ENCODE measurements at places on chromosomes 3 and 15. TPM values are rescaled to one million over a fixed set of nuclear protein-coding genes. Genes with fewer than 3 reads are reported as not detected.
A peak's percentile ranks its signal among the peaks of the same experiment; 100 is the strongest.

GRCh38 chr3:111471831-111472230, 70.2 kb upstream of the CD96 start:
- H3K36me3 ChIP-seq: no peaks in the 10 kb centered on the region
- H3K4me3 ChIP-seq: no peak overlapping the region
- no peaks in the 10 kb centered on the region for H3K27me3 ChIP-seq
- no peak for DNase-seq
- no peak overlapping the region for H3K27ac ChIP-seq

- peak; percentile 54 for DNase-seq
- H3K4me3 ChIP-seq: no peak overlapping the region
- no peak overlapping the region for H3K27ac ChIP-seq
These were observed 2.0 kb upstream of the CEMIP start for GRCh38 chr15:80777137-80777536.

DNA sequence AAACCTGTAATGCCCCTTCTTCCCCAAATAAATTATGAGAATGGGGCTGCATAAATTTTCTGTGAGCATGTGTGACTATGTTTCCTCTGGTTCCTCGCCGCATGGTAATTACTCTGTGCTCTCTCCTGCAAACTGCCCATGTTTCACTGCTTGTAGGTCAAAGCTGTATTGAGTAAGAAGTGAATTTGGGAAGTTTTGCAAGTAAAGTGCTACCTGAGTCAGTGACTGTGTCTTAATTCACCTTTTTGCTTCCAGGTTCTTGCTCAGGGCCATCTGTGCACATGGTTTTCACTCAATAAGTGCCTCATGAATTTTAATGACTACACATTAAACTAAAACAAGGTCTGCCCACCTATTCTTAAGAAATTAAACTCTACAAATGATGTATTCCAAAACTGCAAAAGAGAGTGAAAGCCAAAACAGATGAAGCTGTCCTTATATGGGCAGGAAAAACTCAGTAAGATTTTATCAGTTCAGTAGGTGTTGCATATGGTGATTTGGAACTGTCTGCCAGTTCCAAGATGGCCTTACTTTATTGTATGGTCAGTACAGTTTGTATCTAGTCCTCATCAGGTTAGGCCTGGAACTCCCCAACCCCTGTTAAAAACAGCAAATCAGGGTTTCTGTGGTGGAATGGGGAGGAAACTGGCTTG, 100.0 kb downstream of the LPP start:
- peaks cover 10% of the 10 kb centered on the region for H3K4me1 ChIP-seq
- no peak overlapping the region for H3K4me3 ChIP-seq
- H3K27ac ChIP-seq: no peak overlapping the region
- H3K36me3 ChIP-seq: peaks cover 13% of the 10 kb centered on the region
- no peak for DNase-seq
- H3K27me3 ChIP-seq: no peaks in the 10 kb centered on the region

- H3K4me3 ChIP-seq: no peak overlapping the region
- no peaks in the 10 kb centered on the region for H3K4me1 ChIP-seq
- H3K27ac ChIP-seq: no peak overlapping the region
- H3K27me3 ChIP-seq: no peaks in the 10 kb centered on the region
- DNase-seq: no peak
These were observed 130.9 kb downstream of the DTWD1 start for GRCh38 chr15:49751751-49752150.

GRCh38 chr15:100034191-100034590, 301.0 kb upstream of the LYSMD4 start:
- no peak overlapping the region for H3K4me3 ChIP-seq
- H3K4me1 ChIP-seq: no peaks in the 10 kb centered on the region
- H3K27ac ChIP-seq: no peak overlapping the region

DNA sequence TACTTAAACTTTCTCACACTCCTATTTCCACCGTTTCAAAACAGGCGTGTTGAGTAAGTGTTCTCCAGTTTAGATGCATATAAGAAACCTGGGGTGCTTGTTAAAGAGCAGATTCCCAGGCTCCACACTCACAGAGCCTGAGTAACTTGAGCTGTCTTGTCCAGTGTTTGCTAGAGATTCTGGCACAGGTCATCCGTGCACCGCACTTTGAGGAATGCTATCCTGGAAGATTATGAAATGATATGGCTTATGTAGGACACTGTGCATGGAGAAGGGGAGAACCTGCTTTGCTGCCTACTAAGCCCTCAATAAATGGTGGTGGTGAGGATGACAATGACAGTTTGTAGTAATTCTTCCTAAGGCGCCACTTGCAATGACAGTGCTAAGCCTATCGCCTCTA, 273.7 kb downstream of the PDZRN3 start:
- no peaks in the 10 kb centered on the region for H3K36me3 ChIP-seq
- no peaks in the 10 kb centered on the region for H3K4me1 ChIP-seq
- DNase-seq: no peak
- H3K27me3 ChIP-seq: no peaks in the 10 kb centered on the region
- H3K4me3 ChIP-seq: no peak overlapping the region

DNA sequence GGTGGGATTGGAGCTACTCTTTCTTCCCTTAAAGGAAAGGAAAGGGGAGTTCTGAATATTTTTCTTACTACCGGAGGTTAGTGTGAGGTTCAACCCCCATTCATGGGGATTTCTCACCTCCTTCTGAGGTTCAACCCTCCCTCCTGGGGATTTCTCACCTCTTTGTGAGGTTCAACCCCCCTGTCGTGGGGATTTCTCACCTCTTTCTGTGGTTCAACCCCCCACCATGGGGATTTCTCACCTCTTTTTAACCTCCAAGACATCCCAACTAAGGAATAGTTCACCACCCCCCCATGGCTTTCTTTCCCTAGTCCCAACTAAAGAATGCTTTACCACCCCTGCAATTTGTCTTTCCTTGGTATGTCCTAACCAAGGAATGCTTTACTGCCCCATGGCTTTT, 520.3 kb downstream of the EDEM1 start:
- no peaks in the 10 kb centered on the region for H3K36me3 ChIP-seq
- no peaks in the 10 kb centered on the region for H3K27me3 ChIP-seq
- DNase-seq: no peak
- no peak overlapping the region for H3K4me3 ChIP-seq

GRCh38 chr3:4888913-4889846, 90.1 kb upstream of the BHLHE40 start:
- H3K27me3 ChIP-seq: no peaks in the 10 kb centered on the region
- peak; percentile 17 for DNase-seq
- no peak overlapping the region for H3K4me3 ChIP-seq
- no peak overlapping the region for H3K27ac ChIP-seq
- H3K4me1 ChIP-seq: peaks cover 6% of the 10 kb centered on the region
- no peaks in the 10 kb centered on the region for H3K36me3 ChIP-seq

GRCh38 chr3:25527801-25528200, 99.7 kb downstream of the RARB start:
- no peak overlapping the region for H3K4me3 ChIP-seq
- no peaks in the 10 kb centered on the region for H3K27me3 ChIP-seq
- H3K4me1 ChIP-seq: no peaks in the 10 kb centered on the region
- no peak overlapping the region for H3K27ac ChIP-seq

DNA sequence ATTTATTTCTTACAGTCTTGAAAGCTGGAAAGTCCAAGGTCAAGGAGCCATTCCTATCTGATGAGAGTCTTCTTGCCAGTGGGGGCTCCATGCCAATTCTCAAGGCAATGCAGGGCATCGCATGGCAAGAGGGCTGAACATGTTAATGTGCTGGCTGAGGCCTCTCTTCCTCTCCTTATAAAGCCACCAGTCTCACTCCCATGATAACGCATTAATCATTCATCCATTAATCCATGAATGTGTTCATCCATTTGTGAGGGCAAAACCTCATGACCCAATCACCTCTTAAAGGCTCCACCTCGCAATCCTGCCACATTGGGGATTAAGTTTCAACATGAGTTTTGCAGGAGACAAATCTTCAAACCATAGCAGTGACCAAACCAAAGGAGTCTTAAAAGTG, 118.3 kb downstream of the PROS1 start:
- no peak for DNase-seq
- H3K27me3 ChIP-seq: no peaks in the 10 kb centered on the region
- no peaks in the 10 kb centered on the region for H3K4me1 ChIP-seq
- no peaks in the 10 kb centered on the region for H3K36me3 ChIP-seq
- H3K4me3 ChIP-seq: no peak overlapping the region
- no peak overlapping the region for H3K27ac ChIP-seq

- no peak overlapping the region for H3K4me3 ChIP-seq
- no peaks in the 10 kb centered on the region for H3K36me3 ChIP-seq
- no peak overlapping the region for H3K27ac ChIP-seq
These were observed 70.8 kb downstream of the RAB11A start for GRCh38 chr15:65939901-65940617.

- no peaks in the 10 kb centered on the region for H3K36me3 ChIP-seq
- no peak for DNase-seq
- no peaks in the 10 kb centered on the region for H3K27me3 ChIP-seq
- H3K4me3 ChIP-seq: no peak overlapping the region
These were observed 12.1 kb upstream of the PEX5L start for GRCh38 chr3:180048840-180049239.

GRCh38 chr3:50953825-50954414, 279.2 kb downstream of the DOCK3 start:
- H3K4me1 ChIP-seq: peaks cover 2% of the 10 kb centered on the region
- DNase-seq: no peak
- no peaks in the 10 kb centered on the region for H3K36me3 ChIP-seq

- no peak for DNase-seq
- H3K36me3 ChIP-seq: peaks cover 78% of the 10 kb centered on the region
- no peaks in the 10 kb centered on the region for H3K27me3 ChIP-seq
- H3K4me1 ChIP-seq: no peaks in the 10 kb centered on the region
- no peak overlapping the region for H3K4me3 ChIP-seq
These were observed 141.1 kb downstream of the GHSR start for GRCh38 chr3:172307141-172307560.

DNA sequence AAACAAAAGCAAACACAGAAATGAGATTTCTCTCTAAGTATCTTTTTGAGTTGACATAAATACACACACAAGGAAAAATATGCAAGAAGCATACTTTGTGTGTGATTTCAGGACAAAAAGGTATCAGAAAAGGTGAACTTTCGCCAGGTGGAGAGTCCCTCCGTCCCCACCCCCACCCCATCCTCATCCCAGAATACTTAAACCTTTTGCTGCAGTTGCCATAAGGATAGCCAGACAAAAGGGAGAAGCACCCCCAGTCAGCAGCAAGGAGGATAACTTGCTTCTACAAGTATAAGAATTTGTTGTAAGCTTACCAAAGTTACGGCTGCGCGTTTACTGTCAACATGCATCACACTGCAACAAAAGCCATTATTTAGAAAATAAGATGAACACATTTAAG, 10.3 kb downstream of the FOXP1 start:
- H3K36me3 ChIP-seq: peaks cover 57% of the 10 kb centered on the region
- DNase-seq: no peak
- H3K4me1 ChIP-seq: peaks cover 25% of the 10 kb centered on the region
- no peaks in the 10 kb centered on the region for H3K27me3 ChIP-seq
- no peak overlapping the region for H3K4me3 ChIP-seq

DNA sequence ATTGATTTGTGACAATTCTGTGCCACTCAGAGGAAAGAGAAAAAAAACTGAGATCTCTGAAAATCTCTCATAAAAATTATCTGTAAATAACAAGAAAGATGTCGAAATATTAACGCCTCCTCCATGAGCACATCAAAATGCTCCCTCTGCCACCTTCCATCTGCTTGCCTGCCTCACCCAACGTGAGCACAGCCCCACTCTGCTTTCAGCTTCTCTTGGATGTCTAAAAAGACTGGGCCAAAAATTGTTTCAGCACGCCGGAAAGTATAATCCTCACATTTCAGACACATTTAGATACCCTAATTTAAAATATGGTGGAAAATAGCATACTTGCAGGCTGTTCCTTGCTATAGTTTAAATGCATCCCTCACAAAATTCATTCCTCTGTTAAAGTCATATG, 57.1 kb downstream of the ERC2 start:
- H3K4me1 ChIP-seq: no peaks in the 10 kb centered on the region
- H3K4me3 ChIP-seq: no peak overlapping the region
- H3K27me3 ChIP-seq: no peaks in the 10 kb centered on the region
- no peak for DNase-seq

GRCh38 chr15:65791335-65792137, 557 bp downstream of the DENND4A start:
- H3K36me3 ChIP-seq: no peaks in the 10 kb centered on the region
- peak overlapping the region; percentile 90 for H3K27ac ChIP-seq
- H3K4me3 ChIP-seq: peak overlapping the region; percentile 84
- peaks cover 49% of the 10 kb centered on the region for H3K4me1 ChIP-seq
- no peak for DNase-seq

DNA sequence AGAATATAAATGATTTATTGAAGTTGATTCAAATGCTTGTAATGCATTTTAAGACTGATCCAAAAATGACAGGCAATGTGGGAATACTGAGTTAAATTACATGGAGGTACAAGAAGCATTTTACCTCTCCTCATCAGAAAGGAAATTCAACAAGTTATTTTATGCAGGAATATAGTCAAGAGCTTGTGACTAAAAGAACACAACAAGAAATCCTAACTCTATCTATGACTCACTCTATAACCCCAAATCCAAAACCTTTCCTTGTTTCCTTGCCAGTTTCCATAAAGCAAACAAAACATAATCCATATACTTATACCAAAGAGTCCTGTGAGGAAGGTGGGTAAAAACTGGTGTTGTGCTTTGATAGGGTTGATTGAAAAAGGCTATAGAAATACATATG, 30.8 kb downstream of the SIN3A start:
- no peak for DNase-seq
- H3K4me3 ChIP-seq: no peak overlapping the region
- no peak overlapping the region for H3K27ac ChIP-seq
- peaks cover 43% of the 10 kb centered on the region for H3K36me3 ChIP-seq
- H3K27me3 ChIP-seq: no peaks in the 10 kb centered on the region
- no peaks in the 10 kb centered on the region for H3K4me1 ChIP-seq

DNA sequence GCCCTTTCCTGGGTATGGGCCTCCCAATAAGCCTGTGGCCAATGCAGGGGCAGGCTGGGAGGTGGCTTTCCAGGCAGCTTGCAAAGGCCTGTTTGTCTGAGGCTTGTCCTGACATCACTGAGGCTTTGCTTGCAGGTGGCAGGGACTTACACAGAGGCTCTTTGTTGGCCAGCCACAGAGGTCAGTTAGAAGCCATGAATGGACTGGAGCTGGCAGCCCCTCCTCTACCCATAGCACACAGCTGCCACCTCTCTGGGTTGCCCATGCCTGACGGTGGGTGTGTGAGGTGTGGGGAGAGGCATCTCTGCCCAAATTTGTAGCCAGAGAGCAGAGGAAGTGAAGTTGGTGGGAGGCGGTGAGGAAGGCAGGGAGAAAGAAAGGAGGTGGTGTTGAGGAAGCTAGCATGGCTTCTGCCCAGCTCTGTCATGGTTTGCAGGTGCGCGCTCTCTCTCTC, 17.1 kb downstream of the LIMD1 start:
- DNase-seq: no peak
- H3K27ac ChIP-seq: no peak overlapping the region
- no peaks in the 10 kb centered on the region for H3K27me3 ChIP-seq
- H3K4me1 ChIP-seq: peaks cover 34% of the 10 kb centered on the region
- H3K36me3 ChIP-seq: no peaks in the 10 kb centered on the region
- H3K4me3 ChIP-seq: no peak overlapping the region

The TCF12 gene
- 52.5 TPM for polyA plus RNA-seq

The TM4SF4 gene
- not detected for polyA plus RNA-seq

The CPN2 gene
- not detected for polyA plus RNA-seq

The ADAMTSL3 gene
- not detected for polyA plus RNA-seq

The DNASE1L3 gene
- not detected for polyA plus RNA-seq

The PODXL2 gene
- polyA plus RNA-seq: 0.33 TPM

The CHL1 gene
- polyA plus RNA-seq: not detected

The CYFIP1 gene
- polyA plus RNA-seq: 31.3 TPM

The CYP19A1 gene
- not detected for polyA plus RNA-seq

The XYLB gene
- 0.60 TPM for polyA plus RNA-seq

The TRPM1 gene
- not detected for polyA plus RNA-seq

The BLM gene
- polyA plus RNA-seq: 0.52 TPM

The DUOXA2 gene
- not detected for polyA plus RNA-seq

The PLIN1 gene
- 0.12 TPM for polyA plus RNA-seq

The RPL39L gene
- 3.4 TPM for polyA plus RNA-seq

The FAM227B gene
- polyA plus RNA-seq: 0.28 TPM

The ROBO2 gene
- polyA plus RNA-seq: not detected

The GOLIM4 gene
- 3.5 TPM for polyA plus RNA-seq

The RAB6B gene
- 0.46 TPM for polyA plus RNA-seq

Measured in CD14-positive monocyte (primary cell).